Peyer's patch (tissue), 4 donors: ENCODE measurements at places on chromosomes 16 and 17. TPM values are rescaled to one million over a fixed set of nuclear protein-coding genes. Genes with fewer than 3 reads are reported as not detected.

GRCh38 chr17:28368306-28368831, 1.7 kb downstream of the VTN start:
- H3K4me1 ChIP-seq = no peaks in the 10 kb centered on the region
- no peaks in the 10 kb centered on the region for H3K27me3 ChIP-seq
- peaks cover 11% of the 10 kb centered on the region for H3K36me3 ChIP-seq
- no peak overlapping the region for H3K27ac ChIP-seq

Gene JPH3
- total RNA-seq = not detected

GRCh38 chr17:76848670-76849069, 19.5 kb upstream of the MGAT5B start:
- no peak for DNase-seq
- H3K36me3 ChIP-seq = no peaks in the 10 kb centered on the region
- no peaks in the 10 kb centered on the region for H3K4me1 ChIP-seq
- no peaks in the 10 kb centered on the region for H3K27me3 ChIP-seq
- no peak overlapping the region for H3K4me3 ChIP-seq
- H3K27ac ChIP-seq = no peak overlapping the region

Gene VKORC1
- total RNA-seq = 138 TPM

Gene ALDH3A1
- total RNA-seq = 2.8 TPM
